ENCODE measurements at places on chromosomes 12 and 14. TPM values are rescaled to one million over a fixed set of nuclear protein-coding genes. Genes with fewer than 3 reads are reported as not detected.

DNA sequence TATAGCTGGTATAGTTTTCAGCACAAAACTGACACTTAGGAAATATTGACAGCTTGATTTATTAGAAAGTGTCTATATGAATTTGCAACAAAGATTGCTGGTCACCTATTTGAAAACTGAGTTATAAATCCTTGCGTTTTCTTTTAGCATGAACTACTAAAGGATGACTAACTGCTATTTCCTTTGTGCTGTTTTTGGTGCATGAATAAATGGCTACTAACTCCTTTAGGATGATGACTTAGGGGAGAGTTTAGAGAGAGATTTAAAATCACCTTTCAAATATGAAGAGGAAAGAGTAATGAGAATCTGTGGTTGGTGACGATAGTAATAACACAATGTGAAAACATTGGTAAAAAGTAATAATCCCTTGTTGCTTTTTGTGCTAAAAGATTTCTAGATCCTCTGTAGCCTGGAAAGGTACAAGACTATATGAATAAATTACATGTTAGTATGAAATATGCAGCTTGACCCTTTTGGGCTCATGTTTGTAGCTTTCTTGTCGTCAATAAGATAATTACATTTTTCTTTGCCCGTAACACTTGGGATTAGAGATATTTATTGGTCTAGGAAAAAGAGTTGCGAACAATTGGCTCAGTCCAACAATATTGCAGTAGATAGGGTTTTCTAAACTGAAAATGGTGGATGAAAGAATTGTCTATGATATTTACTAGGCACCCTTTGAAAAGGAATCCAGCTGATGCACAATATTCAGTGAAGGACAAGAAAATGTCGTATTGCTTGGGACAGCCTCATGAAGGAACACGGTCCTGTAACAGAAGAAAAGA is 453.0 kb downstream of the ADAMTS20 start:
- DNase-seq: no peak

Gene PRB2
- total RNA-seq: not detected

DNA sequence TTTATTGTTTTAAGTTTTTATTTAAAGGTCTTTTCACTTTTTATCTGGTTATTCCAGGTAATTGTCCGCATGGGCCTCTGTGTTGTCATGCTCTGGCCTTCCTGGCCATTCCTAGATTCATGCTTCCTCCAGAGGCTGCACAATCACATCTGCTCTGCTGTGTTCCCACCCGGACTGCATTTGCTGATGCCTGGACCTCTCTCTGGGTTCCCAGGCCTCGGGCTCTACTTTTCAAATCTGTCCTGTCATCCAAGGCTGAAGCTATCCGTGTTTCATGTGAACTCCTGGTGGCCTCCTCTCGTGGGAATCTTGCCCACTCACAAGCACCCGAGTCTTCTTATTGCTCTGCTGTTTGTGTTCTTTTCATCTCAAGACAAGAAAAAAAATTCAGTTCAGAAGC is 16.1 kb upstream of the VDR start:
- no peak for DNase-seq

- no peak for DNase-seq
These were observed 42.5 kb upstream of the BEGAIN start for GRCh38 chr14:100629696-100630095.

Gene KLRC2
- total RNA-seq: not detected

DNA sequence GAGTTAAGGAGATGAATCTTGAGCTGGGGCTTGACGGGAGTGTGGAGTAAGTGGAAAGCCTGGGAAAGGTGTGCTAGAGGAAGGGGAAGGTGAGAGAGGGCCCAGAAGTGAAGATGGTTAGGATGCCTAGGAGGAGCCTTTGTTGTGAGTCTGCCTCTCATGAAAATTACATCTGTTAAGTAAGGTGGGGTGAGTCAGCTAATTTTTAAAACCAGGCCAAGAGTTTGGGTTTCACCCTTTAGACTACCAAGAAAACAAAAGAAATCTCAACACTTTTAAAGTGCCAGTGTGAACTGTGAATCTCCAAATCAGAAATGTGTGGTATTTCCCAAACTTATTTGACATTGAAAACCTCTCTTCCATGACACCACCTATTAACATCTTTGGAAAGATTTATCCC is 185.2 kb downstream of the CRADD start:
- no peak for DNase-seq

Gene SLCO1C1
- not detected for total RNA-seq

- DNase-seq: no peak
These were observed 21.0 kb upstream of the RNASE2 start for GRCh38 chr14:20934148-20934762.

Gene ASIC1
- total RNA-seq: 0.74 TPM

DNA sequence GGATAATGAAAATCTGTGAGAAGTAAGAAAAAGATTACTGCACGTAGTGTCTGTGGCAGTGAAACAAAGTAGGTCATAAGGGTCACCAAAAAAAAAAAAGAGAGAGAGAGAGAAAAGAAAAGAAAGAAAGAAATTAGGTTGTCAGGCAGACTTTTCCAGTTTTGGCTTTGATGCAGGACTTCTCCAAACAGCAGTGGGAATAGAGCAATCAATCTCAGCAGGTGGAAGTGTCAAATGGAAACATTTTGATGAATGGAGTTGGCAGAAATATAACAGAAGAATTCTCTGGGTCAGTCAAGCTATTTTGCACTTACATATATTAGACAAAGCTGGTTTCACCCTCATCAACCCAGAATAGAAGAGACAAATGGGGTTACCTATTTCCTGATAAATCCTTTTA is 745.8 kb downstream of the SLC6A15 start:
- DNase-seq: no peak

DNA sequence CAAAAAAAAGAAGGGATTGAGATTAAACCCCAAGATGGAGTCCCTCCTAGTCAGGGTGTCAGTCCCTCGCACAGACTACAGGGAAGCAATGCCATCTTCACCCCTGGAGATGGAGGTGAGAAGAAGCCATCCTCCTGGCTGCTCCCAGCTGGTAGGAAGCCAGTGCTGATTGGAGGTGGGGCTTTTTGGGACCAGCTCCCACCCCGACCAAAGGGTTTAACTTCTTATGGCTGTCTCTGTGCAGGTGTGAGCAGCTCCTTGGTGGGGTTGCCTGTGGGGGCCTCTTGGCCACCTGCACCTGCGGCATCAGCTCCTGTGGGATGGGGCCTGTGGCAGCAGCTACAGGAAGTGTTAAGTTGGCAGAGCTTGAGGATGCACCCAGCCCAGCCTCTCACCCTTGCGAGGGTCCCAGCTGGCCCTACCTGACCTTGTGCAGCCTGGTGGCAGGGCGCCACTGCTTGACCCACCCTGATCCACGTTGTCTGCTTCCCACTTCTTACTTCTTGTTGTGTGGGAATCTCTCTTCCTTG is 3.8 kb upstream of the KRT86 start:
- DNase-seq: no peak

GRCh38 chr14:105340821-105341733 is 26.5 kb downstream of the PACS2 start:
- no peak for DNase-seq

DNA sequence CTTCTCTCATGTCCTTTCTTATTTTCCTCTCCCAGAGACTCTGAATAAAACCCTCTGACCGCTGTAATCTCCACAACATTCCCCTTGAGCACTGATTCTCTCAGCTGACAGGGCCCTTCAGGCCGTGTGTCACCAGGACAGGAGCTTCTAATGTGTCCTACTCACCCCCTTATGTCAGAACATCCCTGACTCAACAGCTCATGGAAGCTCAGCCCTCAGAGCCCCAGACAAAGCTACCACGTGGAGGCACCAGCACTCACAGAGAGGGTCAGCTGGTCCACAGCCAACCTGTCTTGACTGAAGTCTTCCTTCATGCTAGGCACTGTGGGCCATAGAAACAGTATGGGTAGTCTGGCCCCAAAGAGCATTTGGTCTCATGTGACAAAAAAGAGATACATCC is 49.8 kb downstream of the SMUG1 start:
- no peak for DNase-seq

Gene WNT5B
- 4.9 TPM for total RNA-seq

- peak; percentile 45 for DNase-seq
These were observed 11.4 kb upstream of the ATP2A2 start for GRCh38 chr12:110269622-110270124.

DNA sequence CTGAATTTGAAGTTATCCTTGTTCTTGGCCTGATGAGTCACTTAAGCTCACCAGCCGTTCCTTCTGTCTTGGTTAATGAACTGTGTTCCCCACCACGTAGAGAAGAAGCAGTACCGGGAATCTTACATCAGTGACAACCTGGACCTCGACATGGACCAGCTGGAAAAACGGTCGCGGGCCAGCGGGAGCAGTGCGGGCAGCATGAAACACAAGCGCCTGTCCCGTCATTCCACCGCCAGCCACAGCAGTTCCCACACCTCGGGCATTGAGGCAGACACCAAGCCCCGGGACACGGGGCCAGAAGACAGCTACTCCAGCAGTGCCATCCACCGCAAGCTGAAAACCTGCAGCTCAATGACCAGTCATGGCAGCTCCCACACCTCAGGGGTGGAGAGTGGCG is 68.2 kb downstream of the FRMD6 start:
- DNase-seq: no peak

Gene KLRC3
- total RNA-seq: not detected

DNA sequence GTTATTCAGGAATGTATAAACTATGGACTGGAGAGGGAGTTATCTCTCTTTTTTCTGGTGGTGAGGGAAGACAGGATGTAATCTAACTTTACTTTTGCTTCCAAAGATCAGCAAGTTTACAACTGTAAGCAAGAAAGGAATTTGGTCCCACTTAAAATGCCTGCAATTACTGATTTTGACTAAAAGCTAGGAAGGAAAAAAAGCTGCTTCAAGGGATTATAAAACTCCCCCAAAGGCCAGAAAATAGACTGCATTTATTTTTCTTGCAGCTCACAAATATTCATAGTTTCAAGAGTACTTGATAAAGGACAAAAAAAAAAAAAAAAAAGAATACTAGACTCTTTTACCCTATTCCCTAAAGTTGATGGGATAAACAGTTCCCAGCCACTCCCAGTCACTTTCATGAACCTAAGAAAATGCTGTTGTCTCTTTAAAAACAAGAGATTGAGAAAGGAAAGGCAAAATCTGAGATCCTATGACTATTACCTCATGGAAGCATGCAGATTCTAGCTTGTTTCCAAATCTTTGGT is 128.7 kb upstream of the BMP4 start:
- DNase-seq: no peak

- no peak for DNase-seq
These were observed 51.7 kb downstream of the ATP23 start for GRCh38 chr12:57993030-57993429.

GRCh38 chr12:83474369-83474768 is 787.7 kb downstream of the TMTC2 start:
- no peak for DNase-seq

Gene PLEKHG7
- not detected for total RNA-seq

DNA sequence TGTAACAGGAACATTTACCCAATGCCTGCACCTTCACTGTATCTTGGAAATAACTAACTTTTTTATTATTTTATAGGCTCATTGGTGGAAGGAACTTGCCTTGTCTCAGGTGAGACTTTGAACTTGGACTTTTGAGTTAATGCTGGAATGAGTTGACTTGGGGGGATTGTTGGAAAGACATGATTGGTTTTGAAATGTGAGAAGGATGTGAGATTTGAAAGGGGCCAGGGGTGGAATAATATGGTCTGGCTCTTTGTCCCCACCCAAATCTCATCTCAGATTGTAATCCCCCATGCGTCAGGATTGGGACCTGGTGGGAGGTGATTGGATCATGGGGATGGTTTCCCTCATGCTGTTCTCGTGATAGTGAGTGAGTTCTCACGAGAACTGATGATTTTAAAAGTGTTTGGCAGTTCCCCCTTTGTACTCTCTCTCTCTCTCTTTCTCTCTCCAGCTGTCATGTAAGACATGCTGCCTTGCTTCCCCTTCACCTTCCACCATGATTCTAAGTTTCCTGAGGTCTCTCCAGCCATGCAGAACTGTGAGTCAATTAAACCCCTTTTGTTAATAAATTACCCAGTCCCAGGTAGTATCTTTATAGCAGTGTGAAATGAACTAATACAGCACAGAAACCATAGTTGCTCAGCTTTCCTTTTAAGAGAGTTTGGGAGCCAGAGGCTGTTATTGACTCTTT is 244.1 kb downstream of the BTG1 start:
- DNase-seq: peak; percentile 2

Gene TAS2R14
- total RNA-seq: not detected

Gene EFS
- not detected for total RNA-seq

Gene ITGB7
- total RNA-seq: 38.6 TPM

Gene PCNX4
- total RNA-seq: 58.9 TPM

DNA sequence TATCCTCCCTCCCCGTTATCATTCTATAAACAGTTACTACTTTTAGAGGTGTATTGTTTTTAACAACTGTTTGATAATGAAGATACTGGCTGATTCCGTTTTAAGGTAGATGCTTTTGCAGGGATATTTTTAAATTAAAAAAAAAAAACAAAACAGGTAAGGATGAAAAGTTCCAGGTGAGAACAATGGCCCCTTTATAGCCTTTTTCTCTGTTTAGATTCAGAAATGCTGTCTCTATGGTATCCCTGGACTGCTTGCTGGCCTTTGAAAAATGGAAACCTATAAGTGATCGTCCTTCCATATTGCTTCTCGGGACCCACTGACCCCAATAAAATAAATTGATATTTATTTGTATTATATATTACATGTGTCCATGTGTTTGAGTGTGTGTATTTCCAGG is 23.2 kb upstream of the ANO6 start:
- no peak for DNase-seq

GRCh38 chr12:31736472-31736871 is 7.7 kb upstream of the AMN1 start:
- peak; percentile 62 for DNase-seq

Gene CFAP54
- 1.0 TPM for total RNA-seq

- no peak for DNase-seq
These were observed 84.6 kb upstream of the CCDC196 start for GRCh38 chr14:66401449-66402095.

DNA sequence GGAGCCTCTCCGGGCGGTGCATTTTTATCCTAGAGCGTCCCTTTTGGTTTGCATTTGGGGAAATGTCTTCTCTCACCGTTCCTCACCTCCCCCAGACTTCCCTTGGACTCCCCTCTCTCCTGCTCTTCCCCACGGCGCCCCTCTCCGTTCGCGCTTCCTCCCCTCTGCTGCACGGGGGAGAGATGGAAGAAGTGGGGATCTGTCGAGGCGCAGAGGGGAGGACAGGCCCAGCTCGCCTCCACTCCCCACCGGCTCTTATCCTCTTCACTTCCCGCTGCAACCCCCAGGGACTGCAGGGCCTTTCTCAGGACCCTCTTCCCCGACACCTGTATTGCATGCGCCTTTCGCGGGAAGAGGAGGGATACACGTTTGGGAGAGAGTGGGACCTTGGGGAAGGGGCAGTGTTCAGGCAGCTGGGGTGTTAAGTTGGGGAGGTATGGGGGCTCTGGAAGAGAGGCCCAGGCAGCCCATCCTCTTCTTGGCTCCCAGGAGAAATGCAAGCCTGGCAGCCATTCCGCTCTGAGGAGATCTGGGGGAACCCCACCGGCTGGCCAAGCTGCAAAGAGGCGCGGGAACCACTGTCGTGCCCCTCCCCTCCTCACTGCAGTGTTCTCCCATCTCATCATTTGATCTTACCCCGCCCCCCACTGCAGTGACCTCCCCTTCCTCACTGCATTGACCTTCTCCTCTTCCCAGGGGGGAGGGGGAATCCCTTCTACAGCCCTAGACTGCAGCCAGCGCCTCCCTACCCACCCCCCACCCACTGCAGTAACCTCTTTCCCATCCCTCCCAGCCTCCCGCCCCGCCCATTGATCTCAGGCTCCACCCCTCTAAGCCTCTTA is 788 bp downstream of the ENO2 start:
- peak; percentile 67 for DNase-seq

GRCh38 chr14:68541178-68541896 is 251.5 kb downstream of the ZFP36L1 start:
- no peak for DNase-seq

Gene TAS2R9
- total RNA-seq: not detected
